ENCODE measurements at places on chromosomes 6 and 20.

- DNase-seq, result no peak
These were observed 119.9 kb upstream of the TRAF3IP2 start for GRCh38 chr6:111725446-111726112.

GRCh38 chr6:18327626-18328025 is 59.5 kb upstream of the RNF144B start:
- DNase-seq, result no peak

DNA sequence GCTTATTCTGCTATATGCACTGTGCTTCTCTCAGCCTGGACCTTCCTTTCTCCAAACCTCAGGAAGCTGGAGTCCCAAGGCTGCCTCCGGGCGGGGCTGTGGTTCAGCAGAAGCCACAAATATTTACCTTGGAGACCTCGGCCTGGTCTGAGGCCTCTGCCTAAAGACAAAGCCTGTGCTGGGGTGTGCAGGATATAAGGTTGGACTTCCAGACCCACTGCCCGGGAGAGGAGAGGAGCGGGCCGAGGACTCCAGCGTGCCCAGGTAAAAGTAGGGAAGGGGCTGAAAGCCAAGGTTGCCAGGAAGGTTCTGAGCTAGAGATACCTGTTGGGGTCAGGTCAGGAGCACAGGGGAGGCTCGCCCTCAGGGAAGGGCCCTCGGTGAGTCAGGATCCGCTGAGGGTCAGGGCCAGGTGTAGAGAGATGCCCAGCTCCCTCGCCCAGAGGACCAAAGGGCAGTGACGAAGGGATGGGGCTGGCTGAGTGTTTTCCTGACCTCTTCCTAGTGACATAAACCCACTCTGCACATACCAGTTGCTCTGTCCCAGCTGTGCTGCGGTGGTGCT is at the start of gene BPIFB1:
BPIFB1 (plus strand) TSS at position 224 of the 565 bp plus-strand sequence. CDS start 2,860 bp downstream, outside the sequence.
- DNase-seq, result no peak

- no peak for DNase-seq
These were observed 167.6 kb downstream of the TFAP2B start for GRCh38 chr6:50986319-50986718.

GRCh38 chr6:38654263-38654662 is 14.5 kb upstream of the BTBD9 start:
- no peak for DNase-seq

GRCh38 chr20:219290-220115 is 7.6 kb upstream of the DEFB129 start:
- DNase-seq, result no peak

DNA sequence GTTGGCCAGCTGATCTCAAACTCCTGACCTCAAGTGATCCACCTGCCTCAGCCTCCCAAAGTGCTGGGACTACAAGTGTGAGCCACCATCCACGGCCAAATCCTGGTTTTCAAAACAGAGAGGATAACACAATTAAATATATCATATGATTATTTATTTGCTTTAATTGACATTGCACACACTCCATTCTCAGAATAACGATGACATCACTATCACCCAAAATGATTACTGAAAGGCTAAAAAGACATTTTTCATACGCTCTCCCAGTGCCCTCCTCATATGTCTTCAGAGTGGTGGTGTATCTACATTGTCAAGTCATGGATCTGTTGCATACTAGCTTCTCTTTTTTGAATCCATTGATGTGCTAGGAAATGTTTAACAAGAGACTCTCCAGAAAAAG is 18.5 kb upstream of the CEP43 start:
- no peak for DNase-seq

GRCh38 chr6:12753036-12753435 is 36.5 kb downstream of the PHACTR1 start:
- DNase-seq, result no peak

DNA sequence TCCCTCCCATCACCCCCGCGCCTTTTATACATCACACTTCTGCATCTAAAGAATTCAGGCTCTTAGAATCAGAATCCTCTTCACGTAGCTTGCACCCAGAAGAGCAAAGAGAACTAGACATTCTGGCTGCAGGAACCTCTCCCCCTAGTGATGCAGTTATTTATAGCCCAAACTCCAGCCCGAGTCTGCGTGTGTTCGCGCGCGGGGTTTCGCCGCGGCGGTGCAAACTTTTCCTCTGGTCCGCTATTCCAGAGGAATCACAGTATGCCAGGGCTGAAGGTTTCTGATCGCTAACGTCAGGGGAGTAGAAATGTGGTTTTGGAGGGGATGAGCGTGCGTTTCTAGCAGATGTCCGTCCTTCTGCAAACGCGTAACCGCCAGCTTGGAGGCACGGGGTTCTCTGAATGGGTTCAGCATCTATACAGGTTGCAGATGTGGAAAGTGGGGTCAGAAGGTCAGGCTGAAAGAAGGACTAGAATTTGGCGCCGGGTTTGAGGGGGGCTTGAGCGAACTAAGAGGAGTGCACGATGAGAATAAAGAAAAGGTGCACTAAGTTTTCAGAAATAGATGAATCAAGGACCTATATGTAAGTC is 1.8 kb downstream of the EPHA7 start:
- no peak for DNase-seq

Measured in retinal pigment epithelial cell (primary cell).